Tibial artery (tissue), 4 donors: ENCODE measurements at places on chromosomes 6 and 20.

DNA sequence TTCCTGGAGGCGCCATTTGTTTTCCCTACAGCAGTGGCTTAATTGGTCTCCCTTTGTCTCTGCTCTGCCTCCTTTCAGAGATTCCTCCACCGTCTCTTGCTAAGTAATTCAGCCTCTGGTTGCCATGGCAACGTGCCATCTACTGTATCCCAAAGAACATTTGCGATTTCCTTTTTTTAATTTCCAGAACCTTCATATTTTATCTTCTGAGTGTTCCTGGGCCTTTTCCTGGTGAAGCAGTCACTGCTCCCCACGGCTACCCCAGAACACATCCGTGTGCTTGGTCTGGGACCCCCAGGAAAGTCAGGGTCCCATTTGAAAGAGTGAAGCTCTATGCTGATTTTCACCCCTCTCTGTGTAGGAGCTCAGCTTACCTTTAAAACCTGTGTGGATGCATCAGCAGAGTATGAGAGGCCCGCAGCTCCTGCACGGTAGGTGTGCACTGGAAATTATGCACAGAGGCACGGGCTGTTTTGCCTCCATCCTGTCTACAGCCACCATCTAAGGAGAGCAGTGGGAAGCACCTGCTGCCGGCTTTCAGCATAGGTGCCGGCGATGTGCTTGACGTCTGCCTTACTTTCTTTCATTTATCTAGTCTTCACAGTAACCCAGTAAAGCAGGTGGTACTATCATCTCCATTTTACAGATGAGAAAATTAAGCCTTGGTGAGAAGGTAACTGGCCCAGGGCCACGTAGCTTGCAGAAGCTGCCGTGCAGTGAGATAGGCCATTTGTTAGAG, 122.8 kb downstream of the SYCP2 start:
- no peaks in the 10 kb centered on the region for H3K36me3 ChIP-seq
- H3K4me1 ChIP-seq = no peaks in the 10 kb centered on the region
- H3K27me3 ChIP-seq = no peaks in the 10 kb centered on the region
- DNase-seq = no peak
- no peak overlapping the region for H3K27ac ChIP-seq

- H3K27me3 ChIP-seq = no peaks in the 10 kb centered on the region
- H3K4me1 ChIP-seq = peaks cover 10% of the 10 kb centered on the region
- H3K36me3 ChIP-seq = no peaks in the 10 kb centered on the region
- no peak overlapping the region for H3K27ac ChIP-seq
- H3K4me3 ChIP-seq = no peak overlapping the region
- peak; percentile 43 for DNase-seq
These were observed 43.6 kb downstream of the FGD2 start for GRCh38 chr6:37048851-37049757.

- no peaks in the 10 kb centered on the region for H3K27me3 ChIP-seq
- no peak overlapping the region for H3K27ac ChIP-seq
- no peak overlapping the region for H3K4me3 ChIP-seq
- H3K36me3 ChIP-seq = no peaks in the 10 kb centered on the region
- no peaks in the 10 kb centered on the region for H3K4me1 ChIP-seq
- DNase-seq = no peak
These were observed 59.2 kb upstream of the ADGRB3 start for GRCh38 chr6:68575765-68576439.

DNA sequence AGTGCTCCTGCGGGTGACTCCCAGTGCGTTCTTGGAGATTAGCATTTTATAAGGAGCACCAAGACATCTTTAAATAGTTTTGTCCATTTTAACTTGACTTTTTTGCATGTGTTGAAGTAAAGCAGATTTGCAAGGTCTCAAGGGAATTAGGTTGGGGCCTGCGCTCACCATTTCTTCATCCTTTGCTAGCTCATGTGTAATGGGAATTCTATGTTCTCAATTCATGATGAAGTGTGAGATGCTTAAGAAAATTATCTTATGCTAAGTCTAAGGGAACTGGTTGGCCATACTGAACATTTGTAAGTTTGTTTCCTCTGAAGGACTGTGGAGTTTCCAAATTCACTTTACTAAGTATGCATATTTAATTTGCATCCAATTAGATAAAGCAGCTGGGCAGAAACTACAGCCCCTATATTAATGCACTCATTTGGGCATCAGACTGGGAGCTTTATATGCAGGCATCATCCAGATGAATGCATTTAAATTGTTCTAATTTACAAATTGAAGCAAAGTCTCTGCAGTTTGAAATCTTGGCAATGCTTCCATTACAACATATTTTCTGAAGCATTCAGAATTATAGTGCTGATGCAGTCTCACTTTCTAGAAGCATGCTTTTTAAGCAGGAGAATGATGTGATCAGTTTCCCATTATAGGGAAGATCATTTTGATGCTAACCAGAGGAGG, 108.3 kb upstream of the AKAP12 start:
- H3K36me3 ChIP-seq = no peaks in the 10 kb centered on the region
- H3K4me1 ChIP-seq = peaks cover 2% of the 10 kb centered on the region
- no peak overlapping the region for H3K27ac ChIP-seq
- DNase-seq = no peak
- no peak overlapping the region for H3K4me3 ChIP-seq

DNA sequence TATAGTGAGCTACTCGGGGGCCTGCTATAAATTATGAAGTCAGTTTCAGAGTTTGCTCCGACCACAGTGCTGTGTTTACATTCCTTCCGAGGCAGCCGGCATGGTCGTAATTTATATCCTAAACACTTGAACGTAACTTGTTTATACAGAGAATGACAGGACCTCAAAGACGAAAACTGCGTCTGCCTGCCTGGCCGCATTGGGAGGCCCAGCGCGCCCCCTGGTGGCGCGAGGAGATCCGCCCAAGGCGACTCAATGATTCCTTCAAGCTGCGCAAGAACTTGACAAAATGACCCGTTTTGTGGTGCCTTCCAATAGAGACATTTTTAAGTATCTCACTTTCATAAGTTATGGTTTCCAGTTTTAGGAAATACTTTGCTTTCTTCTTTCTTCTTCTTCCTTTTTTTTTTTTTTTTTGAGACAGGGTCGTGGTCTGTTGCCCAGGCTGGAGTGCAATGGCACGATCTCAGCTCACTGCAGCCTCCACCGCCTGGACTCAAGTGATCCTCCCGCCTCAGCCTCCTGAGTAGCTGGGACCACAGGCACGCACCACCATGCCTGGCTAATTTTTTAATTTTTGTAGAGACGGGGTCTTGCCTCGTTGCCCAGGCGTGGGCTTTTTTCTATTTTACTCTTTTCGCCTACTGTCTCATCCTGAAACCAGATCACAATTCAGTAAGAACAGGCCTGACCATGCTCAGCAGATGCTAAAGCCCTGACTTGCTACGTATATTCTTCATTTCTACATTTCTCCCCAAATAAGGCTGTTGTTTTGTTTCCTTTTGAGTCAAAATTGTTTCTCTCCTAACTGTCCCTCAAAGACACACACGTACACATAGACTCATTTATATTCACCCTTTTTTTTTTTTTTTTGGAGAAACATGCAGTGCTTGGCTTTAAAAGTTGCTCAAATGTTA, 7.8 kb downstream of the FOXF2 start:
- H3K4me3 ChIP-seq = no peak overlapping the region

GRCh38 chr6:170045563-170045960, 245.3 kb downstream of the DLL1 start:
- H3K27ac ChIP-seq = no peak overlapping the region
- H3K36me3 ChIP-seq = no peaks in the 10 kb centered on the region
- no peak overlapping the region for H3K4me3 ChIP-seq
- DNase-seq = no peak
- no peaks in the 10 kb centered on the region for H3K4me1 ChIP-seq
- H3K27me3 ChIP-seq = no peaks in the 10 kb centered on the region

DNA sequence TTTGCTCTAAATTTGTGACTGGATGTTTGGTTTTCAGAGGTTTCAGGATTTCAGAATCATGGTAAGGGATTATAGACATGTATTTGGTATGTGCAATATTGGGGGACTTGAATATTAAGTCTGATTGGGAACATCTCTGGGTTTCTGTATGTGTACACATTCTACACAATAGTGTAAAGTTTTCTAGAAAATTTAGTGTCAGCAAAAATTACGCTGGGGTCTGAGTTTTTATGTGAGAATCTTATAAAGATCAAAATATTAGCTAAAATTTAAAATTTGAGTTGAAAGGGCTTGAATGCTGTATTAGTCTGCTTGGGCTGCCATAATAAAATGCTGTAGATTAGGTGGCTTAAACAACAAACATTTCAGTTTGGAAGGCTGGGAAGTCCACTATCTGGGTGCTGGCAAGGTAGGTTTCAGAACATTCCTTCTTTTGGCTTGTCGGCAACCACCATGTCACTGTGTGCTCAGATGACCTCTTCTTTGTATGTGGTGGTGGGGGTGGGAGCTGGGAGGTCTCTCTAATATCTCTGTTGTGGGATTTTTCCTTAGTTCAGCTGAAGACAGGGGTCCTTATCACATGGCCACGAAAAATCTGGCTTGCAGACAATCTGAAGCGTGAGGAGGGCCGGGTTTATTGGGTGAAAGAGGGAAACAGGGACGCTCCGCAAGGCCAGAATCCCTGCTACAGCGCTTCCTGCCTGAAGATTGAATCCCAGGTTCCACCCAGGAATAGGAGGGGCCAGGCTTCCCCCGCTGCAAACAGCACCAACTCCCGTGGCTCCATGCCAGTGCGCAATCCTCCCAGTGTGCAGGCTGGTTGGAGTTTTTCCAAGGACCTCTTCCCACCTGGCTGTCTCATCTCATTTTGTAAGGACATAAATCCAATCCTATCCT, 299.7 kb downstream of the PLCB1 start:
- no peak overlapping the region for H3K4me3 ChIP-seq
- peaks cover 16% of the 10 kb centered on the region for H3K4me1 ChIP-seq
- DNase-seq = no peak
- no peaks in the 10 kb centered on the region for H3K27me3 ChIP-seq

GRCh38 chr20:2103461-2104153, 2.0 kb downstream of the STK35 start:
- H3K36me3 ChIP-seq = peaks cover 7% of the 10 kb centered on the region
- H3K4me3 ChIP-seq = peak overlapping the region; percentile 84
- DNase-seq = no peak
- peaks cover 53% of the 10 kb centered on the region for H3K4me1 ChIP-seq
- peak overlapping the region; percentile 99 for H3K27ac ChIP-seq

- H3K4me3 ChIP-seq = no peak overlapping the region
- peaks cover 4% of the 10 kb centered on the region for H3K4me1 ChIP-seq
- peaks cover 42% of the 10 kb centered on the region for H3K27me3 ChIP-seq
These were observed 1.9 kb upstream of the RAET1L start for GRCh38 chr6:150026976-150027805.

- no peak overlapping the region for H3K27ac ChIP-seq
- H3K4me1 ChIP-seq = no peaks in the 10 kb centered on the region
- H3K4me3 ChIP-seq = no peak overlapping the region
- DNase-seq = no peak
- H3K27me3 ChIP-seq = no peaks in the 10 kb centered on the region
These were observed 7.7 kb upstream of the HTR1B start for GRCh38 chr6:77470983-77471382.

DNA sequence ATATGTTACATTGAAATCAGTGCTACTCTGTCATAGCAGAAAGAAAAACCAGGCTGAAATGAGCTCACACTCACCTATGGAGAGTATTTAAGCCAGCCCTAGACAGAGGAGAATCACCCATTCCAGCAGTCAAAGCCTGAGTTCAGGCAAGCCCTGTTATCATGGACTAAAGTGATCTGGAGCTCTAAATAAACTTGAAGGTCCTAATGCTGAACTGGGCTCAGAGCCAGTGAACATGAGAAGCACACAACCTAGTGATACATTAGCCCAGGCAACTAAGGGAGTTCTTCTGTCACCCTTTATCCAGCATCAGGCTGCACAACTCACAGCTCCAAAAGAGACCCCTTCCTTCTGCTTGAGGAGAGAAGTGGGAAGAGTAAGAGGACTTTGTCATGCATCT, 425.0 kb downstream of the COL12A1 start:
- no peaks in the 10 kb centered on the region for H3K4me1 ChIP-seq
- H3K27me3 ChIP-seq = no peaks in the 10 kb centered on the region
- no peak overlapping the region for H3K4me3 ChIP-seq
- DNase-seq = no peak

GRCh38 chr20:2742934-2743559, 50.5 kb downstream of the EBF4 start:
- no peaks in the 10 kb centered on the region for H3K27me3 ChIP-seq
- H3K36me3 ChIP-seq = no peaks in the 10 kb centered on the region
- no peak for DNase-seq
- no peak overlapping the region for H3K4me3 ChIP-seq
